ENCODE measurements at places on chromosomes 5 and 9.

GRCh38 chr5:135482381-135482933, 30.3 kb upstream of the TIFAB start:
- DNase-seq = no peak

DNA sequence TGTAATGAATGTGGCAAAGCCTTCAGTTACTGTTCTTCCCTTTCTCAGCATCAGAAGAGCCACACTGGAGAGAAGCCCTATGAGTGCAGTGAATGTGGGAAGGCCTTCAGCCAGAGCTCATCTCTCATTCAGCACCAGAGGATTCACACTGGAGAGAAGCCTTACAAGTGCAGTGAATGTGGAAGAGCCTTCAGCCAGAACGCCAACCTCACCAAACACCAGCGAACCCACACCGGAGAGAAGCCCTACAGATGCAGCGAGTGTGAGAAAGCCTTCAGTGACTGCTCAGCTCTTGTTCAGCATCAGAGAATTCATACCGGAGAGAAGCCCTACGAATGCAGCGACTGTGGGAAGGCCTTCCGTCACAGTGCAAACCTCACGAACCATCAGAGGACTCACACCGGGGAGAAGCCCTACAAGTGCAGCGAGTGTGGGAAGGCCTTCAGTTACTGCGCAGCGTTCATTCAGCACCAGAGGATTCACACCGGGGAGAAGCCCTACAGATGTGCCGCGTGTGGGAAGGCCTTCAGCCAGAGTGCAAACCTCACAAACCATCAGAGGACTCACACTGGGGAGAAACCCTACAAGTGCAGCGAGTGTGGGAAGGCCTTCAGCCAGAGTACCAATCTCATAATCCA, 6.8 kb downstream of the RPL12 start:
- DNase-seq = no peak

- DNase-seq = no peak
Measured at GRCh38 chr5:40605295-40605958, 74.3 kb upstream of the PTGER4 start.

GRCh38 chr9:122609804-122610203, 4.7 kb upstream of the OR1Q1 start:
- DNase-seq = no peak
